NCI-H748 treated with DMSO at 0.1 percent for 48 hours (cell line): ENCODE measurements at places on chromosomes 2 and 18.

- no peak for DNase-seq
These were observed 144.5 kb downstream of the CYP26B1 start for GRCh38 chr2:72003124-72003523.

DNA sequence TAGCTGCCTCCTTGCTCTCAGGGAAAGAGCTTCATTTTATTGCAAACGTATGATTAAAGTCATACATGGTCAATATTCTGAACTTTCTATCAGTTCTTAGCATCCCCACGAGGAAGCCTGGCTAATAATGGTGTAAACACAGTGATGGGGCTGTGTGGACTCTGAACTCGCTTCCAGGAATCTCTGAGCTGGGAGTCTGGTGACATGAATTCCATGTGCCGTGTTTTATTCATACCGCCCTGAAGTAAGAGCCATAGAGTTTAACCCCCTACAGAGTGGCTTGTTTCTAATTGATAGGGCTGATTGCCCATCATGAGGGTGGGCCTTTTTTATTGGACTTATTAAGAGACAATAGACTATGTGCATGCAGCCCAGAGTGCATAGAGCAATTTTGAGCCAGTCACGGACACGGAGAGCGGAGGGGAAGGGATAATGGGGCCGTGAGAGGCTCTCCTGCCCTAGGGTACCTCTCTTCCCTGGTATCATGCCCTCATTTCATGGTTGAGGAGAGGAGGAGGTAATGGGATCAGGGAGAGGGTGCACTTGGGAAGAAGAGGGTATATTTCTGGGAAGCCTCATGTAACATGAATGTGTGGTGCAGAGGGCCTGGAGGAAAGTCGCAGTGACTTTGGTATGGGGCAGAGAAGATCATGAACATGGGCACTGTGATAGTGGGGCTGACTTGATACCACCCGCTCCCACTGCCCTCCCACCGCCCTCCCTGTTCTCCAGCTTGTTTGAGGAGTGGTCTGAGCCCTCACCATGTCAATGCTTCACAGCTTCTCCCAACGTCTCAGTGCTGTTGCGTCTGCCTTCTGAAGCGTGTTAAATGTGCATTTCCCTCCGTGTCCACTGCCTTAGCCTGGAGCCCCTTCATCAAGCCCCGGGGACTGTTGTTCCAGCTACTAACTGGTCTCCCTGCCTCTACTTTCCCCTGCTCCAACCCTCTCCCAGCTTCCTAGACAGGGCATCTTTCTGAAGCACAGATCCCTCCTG is 73.2 kb downstream of the IL1R2 start:
- no peak for DNase-seq

DNA sequence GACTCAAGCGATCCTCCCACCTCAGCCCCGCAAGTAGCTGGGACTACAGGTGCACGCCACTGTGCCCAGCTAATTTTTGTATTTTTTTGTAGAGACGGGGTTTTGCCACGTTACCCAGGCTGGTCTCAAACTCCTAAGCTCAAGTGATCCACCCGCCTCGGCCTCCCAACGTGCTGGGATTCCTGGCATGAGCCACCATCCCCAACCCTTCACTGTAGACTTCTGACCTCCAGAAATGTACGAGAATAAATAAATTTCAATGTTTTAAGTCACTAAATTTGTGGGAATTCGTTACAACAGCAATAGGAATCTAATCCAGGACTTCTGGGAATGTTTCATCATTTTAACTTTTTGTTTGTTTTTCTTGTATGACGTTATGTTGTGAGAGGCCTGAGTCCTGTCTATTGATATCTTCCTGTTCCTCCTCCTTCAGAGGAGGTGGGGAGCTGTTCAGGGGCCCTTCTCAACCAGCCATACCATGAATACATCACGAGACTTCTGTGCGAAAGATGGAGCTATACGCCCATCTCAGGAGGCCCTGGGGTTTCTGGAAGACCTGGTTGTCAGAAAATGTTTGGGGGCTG is 40.0 kb downstream of the TEX44 start:
- no peak for DNase-seq

- no peak for DNase-seq
These were observed 1.9 kb upstream of the ODC1 start for GRCh38 chr2:10449838-10450691.

GRCh38 chr2:44348400-44348799 is 12.9 kb downstream of the PREPL start:
- no peak for DNase-seq

- DNase-seq = no peak
These were observed 257.0 kb upstream of the GYPC start for GRCh38 chr2:126399001-126399400.

DNA sequence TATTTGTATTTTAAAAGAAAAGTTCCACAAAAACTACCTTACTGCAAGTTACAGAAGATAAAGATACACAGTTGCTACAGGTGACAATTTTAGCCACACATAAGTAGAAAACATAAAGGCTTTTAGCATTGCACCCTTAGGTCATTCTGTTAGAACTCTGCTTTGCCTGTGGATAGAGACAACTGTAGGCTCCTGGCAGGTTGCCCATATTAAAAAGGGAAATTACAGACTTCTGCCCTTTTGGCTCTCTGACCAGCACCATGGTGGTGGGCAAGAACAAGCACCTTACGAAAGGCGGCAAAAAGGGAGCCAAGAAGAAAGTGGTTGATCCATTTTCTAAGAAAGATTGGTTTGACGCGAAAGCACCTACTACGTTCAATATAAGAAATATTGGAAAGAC is 223.3 kb downstream of the MC4R start:
- DNase-seq = no peak

GRCh38 chr18:37902344-37902743 is 336.7 kb upstream of the CELF4 start:
- no peak for DNase-seq

- DNase-seq = no peak
These were observed 67.6 kb upstream of the SERTAD2 start for GRCh38 chr2:64721320-64721623.

- DNase-seq = no peak
These were observed 19.6 kb upstream of the IL37 start for GRCh38 chr2:112891385-112891831.

DNA sequence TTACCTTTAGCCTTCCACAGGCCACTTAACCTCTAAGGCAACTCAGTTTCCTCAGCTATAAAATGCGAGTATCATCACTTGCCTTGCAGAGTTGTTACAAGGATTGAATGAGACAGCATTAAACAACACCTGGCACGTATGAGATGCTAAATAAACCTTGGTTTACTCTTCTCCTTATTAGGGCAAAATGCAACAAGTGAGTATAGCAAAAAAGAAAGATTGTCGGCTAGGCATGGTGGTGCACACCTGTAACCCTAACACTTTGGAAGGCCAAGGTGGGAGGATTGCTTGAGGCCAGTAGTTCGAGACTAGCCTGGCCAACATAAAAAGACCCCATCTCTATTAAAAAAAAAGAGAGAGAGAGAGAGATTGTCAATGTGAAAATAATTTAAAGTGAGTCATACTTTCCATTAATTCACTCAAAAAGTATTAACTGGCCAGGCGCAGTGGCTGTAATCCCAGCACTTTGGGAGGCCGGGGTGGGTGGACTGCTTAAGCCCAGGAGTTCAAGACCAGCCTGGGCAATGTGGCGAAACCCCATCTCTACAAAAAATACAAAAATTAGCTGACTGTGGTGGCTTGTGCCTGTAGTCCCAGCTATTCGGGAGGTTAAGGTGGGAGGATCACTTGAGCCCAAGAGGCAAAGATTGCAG is 8.0 kb downstream of the ATAD2B start:
- no peak for DNase-seq

- DNase-seq = no peak
These were observed 16.8 kb upstream of the ATP8B1 start for GRCh38 chr18:57819671-57820460.

DNA sequence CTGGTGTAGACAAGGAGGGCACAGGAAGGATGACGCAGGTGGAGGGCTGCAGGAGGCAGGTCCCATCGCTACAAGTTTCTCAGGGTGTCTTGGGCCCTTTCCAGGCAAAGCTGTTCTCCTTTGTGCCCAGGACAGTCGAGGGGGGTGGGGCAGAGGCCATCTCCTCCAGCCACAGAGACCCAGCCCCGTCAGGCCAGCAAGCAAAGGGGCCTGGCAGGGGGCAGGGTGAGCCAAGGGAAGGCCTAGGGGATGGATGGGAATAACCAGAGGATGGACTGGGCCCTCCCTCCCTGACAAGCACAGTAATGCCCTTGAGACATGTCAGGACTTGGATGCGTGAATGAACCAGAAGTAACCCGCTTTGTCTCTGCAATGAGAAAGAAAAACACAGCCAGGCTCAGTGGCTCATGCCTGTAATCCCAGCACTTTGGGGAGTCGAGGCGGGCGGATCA is 6.3 kb downstream of the TCF23 start:
- no peak for DNase-seq

DNA sequence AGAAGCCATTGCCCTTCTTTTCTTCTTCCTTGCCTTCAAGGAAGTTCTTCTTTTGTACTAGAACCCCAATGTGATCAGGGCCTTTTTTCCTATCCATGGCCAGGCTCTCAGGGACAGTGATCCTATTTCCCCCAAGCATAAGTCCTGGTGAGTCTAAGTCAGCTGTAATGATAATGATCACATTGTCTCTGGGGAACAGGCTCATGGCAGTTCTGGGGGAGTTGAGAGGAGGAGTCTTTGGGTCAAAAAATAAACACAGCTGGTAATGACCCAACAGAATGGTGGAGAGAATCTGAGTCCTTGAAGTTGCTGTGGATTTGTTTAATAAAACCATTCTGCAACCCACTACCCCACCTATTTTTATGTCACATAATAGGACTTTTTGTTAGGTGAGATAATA is 96.6 kb downstream of the SOCS6 start:
- no peak for DNase-seq

DNA sequence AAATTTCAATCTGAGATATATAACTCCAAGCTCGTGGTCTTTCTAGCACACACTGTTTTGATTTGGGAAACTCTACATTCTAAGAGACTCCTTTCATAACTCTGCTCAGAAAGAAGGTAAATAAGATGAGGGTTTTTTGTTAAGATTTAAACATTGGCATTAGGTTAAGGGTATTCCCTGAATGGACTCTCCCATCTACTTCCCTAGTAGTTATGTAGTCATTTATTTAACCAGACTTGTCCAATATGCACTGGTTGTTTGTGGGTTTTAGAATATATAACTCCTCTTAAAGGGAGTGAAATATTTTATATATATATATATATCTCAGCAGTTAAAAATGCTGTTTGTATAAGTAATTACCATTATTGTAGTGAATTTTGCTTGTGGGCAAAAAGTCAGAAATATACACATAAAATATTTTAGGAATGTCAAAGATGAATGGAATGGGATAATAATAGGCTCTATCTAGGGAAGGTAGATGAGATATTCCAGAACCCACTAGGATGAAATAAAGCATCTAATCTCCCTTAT is 61.5 kb upstream of the WDR75 start:
- no peak for DNase-seq

DNA sequence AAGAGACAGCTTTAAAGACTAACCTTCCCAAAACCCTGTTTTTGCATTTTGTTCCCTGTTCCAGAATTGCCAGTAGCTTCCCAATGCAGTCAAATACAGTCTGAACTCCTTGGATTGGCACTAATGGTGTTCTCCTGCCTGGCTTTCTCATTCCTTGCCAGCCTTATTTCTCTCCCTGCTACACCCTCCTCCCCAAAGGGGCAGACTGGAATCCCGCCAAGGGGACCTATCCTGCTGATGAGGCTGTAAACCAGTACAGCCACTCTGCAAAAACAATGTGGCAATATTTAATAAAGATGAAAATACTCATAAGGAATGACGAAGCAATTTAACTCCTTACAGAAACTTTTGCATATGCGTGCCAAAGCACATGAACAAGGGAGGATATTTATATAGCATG is 4.5 kb upstream of the SLC4A5 start:
- no peak for DNase-seq

GRCh38 chr18:5463390-5463789 is 80.4 kb downstream of the EPB41L3 start:
- no peak for DNase-seq

GRCh38 chr2:11122380-11122779 is 32.9 kb upstream of the SLC66A3 start:
- no peak for DNase-seq

GRCh38 chr18:33957707-33958106 is 267.0 kb downstream of the NOL4 start:
- DNase-seq = peak; percentile 83

DNA sequence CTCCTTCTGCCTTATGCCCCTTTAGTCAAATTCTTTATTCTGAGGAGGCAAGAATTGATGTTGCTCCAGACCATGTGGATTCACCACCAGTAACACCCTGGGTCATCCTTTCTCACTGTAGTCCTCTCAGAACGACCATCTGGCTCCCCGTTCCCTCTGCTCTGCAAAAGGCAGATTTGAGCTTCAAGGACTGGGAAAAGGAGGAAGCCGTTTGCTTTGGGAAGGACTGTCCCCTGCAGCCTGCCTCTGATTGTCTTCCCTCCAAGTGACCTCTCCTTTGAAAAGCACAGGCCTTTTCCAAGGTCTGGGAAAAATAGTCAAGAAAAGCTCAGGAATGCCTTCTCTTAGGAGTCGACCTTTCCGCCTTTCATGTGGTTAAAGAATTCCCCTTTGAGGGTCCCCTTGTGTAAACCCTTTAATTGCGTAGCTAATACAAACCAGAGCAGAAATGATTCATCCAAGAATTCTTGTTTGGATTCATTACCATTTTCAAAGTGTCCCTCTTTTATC is 130.1 kb upstream of the COPS8 start:
- no peak for DNase-seq

GRCh38 chr2:173881461-173881860 is 83.7 kb downstream of the SP3 start:
- no peak for DNase-seq

- DNase-seq = no peak
These were observed 72.2 kb upstream of the TMEM17 start for GRCh38 chr2:62577994-62578781.

- no peak for DNase-seq
These were observed 30.4 kb upstream of the OTOS start for GRCh38 chr2:240170883-240171282.

DNA sequence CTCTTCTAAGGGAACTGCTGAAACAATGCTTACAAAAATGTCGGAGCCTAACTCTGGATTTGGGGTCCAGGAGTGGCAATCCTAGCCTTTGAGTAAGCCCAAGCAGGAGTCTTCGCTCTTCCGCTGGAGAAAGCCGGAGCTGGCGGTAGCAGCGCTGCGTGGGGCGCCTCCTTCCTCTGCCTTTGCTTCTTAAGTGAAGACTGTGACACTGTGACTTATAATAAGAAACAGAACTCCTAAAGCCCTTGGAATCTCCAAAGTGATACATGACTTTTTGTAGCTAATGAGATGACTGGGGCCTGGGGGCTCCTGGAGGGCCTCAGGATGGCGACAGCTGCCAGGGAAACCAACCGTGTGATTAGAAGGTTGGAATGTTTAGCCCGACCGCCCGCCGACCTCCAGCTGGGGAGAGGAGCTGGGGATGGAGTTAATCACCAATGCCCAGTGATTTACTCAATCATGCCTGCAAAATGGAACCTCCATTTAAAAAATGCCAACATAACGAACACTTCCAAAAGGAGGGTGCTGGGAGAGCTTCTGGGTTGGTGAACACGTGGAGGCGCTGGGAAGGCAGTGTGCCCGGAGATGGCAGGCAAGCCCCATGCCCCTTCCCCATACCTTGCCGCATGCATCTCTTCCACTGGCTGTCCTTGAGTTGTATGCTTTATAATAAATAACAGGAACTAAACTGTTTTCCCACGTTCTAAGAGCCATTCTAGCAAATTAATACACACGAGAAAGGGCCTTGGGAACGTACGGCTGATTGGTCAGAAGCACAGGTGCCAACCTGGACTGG is 29.0 kb upstream of the MAL start:
- no peak for DNase-seq
